CD4-positive, alpha-beta T cell treated with Interleukin-2 at 100 ng/mL for 4 hours (primary cell): ENCODE measurements at places on chromosomes 5 and 9.

GRCh38 chr5:100520348-100520747 is 14.8 kb upstream of the FAM174A start:
- no peak for DNase-seq

DNA sequence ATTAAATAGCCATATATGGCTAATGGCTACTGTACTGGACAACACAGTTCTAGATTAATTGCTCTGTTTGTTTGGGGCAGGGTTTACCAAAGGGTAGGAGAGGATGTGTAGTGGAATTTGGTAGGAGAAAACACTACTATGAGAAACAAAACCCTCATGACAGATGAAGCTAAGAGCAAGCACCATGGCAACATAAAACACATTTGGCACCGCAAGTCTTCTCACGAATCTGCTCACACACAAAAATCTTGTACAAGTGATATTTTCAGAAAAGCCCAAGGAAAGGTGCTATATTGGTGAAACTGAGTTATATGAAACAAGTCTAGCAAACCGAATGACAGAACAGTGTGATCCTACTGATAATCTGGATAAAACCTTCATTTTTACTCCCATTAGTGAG is 38.5 kb downstream of the CSF2 start:
- DNase-seq: no peak

- no peak for DNase-seq
Observed at GRCh38 chr9:79383096-79383495, 188.7 kb upstream of the TLE4 start.

DNA sequence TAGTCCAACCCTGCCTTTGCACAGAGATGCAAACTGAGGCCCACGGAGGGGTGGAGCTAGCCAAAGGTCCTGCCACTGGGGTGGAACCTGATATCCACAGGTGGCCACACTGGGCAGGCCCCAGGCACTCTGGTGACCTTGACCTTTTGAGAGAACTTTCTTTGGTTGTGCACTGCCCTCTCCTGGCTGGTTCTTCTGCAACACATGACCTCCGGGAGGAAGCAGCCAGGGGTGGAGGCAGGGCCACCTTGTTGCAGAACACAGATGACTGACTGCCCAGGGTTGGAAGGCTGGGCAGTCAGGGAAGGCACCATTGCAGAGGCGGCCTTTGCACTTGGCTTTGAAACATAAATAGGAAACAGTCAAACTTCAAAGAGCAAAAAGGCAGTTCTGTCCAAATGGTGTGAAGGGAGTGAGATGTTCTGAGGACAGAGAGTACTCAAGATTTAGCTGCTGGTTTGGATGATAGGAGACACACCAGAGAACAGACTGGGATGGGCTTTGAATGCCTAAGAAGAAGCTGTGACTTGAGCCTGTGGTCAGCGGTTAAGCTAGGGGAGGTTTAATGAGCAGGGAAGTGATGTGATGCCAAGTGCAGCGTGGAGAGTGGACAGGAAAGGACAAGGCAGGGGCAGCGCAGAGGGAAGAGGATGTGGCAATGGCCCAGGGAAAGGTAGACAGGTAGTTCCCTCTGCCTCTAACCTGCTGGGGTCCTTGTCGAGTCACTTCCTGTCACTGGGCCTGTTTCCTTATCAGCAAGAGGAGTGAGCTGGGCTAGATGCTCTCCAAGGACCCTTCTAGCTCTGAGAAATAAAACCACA is 6.8 kb upstream of the TCOF1 start:
- peak; percentile 44 for DNase-seq

DNA sequence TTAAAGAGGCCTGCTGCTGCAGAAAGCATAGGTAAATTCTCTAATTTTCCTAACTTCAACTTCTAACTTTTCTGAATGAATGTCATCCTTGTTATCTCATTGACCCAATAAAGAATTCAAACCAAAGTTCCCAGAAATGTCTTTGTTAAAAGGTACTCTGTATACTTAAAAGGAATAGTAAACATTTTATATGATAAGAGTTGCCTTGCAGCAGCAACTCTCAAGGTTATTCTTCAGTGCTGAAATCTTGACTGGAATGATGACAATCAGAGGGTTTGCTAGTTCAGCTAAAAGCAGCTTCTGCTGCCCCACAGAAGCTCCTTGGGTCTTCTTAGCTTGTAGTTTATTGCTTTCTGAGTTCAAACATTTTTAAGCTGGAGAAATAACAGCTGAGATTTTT is 28.3 kb downstream of the FGF10 start:
- DNase-seq: no peak
